ENCODE measurements at places on chromosomes 16 and 17. TPM values are rescaled to one million over a fixed set of nuclear protein-coding genes. Genes with fewer than 3 reads are reported as not detected.

GRCh38 chr17:39722965-39723848, 7.1 kb downstream of the MIEN1 start:
- DNase-seq = no peak

Gene CTRB1
- polyA plus RNA-seq = not detected

- no peak for DNase-seq
Measured at GRCh38 chr16:51538707-51539498, 387.8 kb upstream of the SALL1 start.

Gene BMERB1
- 45.6 TPM for polyA plus RNA-seq

- no peak for DNase-seq
Measured at GRCh38 chr17:48637323-48638260, 11.4 kb upstream of the HOXB9 start.

- DNase-seq = no peak
Measured at GRCh38 chr17:17232303-17232621, 4.7 kb downstream of the FLCN start.

GRCh38 chr16:72042157-72042660, 12.1 kb upstream of the HP start:
- DNase-seq = peak; percentile 10

Gene NLRP1
- 42.5 TPM for polyA plus RNA-seq

DNA sequence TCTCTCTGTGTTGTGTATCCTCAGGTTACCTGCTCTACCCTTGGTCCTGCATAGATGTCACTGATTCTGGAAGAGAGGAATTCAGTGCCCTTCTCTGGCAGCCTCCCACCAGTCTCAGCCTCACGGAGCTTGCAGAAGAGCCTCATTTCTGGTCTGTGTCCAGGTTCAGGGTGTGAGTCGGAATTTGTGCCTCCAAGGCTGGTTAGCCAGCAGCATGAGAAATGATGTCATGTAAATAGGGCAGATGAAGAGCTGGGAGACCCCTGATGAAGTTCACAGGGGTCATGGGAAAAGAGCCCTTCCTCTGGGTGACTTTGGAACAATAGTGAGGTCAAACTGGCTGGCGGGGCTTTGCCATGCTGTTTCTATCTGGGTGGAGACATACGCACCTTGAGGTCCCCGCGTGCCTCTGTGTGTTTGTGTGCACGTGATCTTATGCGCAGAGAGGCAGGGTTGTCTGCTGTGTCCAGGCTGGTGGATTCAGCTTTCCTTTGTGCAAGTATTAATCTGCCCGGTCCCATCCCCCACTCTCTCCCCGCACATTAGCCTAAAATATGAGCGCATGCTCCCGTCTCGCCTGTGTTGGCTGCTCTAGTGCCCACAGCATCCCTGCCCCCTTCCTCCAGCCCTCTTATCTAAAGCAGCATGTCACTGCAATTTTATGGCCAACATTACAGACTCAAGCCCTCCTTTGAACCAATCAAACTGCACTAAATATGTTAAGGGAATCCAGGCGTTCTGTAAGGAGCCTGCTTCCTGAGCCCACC, 256.3 kb upstream of the ZFHX3 start:
- no peak for DNase-seq

Gene KRTAP1-1
- polyA plus RNA-seq = not detected

- no peak for DNase-seq
Measured at GRCh38 chr17:17080181-17080631, 37.9 kb downstream of the MPRIP start.

Gene BTBD17
- 0.11 TPM for polyA plus RNA-seq

Gene NACA2
- 3.4 TPM for polyA plus RNA-seq

DNA sequence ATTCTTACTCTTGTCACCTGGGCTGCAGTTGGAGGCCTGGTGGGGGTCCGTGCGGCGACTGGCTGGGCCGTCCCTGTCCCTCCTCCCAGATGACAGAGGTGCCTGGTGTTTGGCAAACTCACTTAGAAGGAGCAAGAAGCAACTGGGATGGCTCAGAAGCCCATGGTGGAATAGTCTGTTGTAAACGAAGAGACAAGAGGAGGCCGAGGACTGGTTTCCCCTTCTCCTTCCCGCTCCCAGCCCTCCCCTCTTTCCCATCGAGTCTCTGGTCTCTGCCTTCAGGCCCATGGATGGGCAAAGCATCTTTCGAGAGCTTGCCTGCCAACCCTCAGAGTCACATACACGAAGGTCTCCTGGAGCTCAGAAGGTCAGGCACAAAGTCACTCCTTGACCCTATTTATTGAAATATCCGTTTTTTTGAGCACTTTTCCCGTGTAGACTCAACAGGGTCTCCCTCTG, 364.4 kb downstream of the SEC14L1 start:
- no peak for DNase-seq

GRCh38 chr17:36931697-36932382, 5.4 kb upstream of the LHX1 start:
- DNase-seq = no peak

Gene GNG13
- not detected for polyA plus RNA-seq

DNA sequence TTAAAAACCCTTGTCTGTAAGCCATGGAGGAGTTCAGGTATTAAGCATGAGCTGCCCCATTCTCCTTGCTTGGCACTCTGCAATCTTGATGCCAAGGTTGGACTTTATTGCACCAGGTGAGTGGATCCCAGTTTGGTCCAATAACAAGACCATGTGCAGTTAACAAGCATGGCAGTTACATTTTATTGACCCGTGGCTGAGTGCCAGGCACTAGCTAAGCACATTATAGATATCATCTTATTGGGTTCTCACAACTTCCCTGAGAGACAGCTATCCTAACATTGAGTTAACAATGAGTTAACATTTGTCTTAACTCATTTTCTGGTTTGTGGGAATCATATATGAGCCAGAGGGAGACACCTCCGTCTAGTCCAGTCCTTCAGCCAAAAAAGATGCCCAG, 21.8 kb downstream of the LYRM9 start:
- no peak for DNase-seq

Gene KRT28
- not detected for polyA plus RNA-seq

Gene AATK
- 3.9 TPM for polyA plus RNA-seq

Gene HNF1B
- 110 TPM for polyA plus RNA-seq

DNA sequence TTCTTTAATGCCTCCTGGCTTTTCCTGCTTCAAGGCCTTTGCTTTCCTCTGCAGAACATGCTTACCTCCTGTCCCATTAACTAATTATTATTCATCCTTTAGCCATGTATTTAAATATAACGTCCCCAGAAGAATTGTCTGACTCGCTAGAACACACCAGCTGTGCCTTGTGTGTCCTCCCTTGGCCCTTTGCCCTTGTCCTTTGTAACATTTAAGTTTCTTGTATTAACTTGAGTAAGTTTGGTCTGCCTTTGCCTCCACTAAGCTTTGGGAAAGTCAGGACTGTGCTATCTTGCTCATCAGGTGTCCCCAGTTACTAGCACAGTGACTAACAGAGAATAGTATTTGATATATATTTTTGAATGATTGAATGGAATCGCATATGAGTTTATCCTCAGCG, 29.6 kb upstream of the ABCA9 start:
- DNase-seq = no peak

Gene KRT39
- not detected for polyA plus RNA-seq

DNA sequence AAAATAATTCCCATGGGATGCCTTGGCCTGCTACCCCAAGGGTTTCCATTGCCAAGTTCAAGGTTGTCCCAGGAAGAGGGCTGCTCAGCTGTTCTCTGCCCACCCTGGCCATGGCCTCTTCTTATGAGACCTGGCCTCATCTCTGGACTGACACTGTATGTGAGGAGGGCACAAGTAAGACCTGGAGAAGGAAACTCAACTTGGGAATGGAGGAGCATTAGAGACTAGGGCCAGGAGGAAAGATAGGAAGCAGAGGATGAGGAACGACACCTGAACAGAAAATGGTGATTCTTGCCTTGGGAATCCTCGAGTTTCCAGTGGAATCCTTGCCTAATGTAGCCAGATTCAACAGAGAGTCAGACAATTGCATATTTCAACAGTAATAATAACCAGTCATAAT, 24.6 kb upstream of the GOSR2 start:
- no peak for DNase-seq

- no peak for DNase-seq
Measured at GRCh38 chr17:2610195-2611175, 17.0 kb downstream of the PAFAH1B1 start.

Gene HLF
- 5.6 TPM for polyA plus RNA-seq

- no peak for DNase-seq
Measured at GRCh38 chr17:9183306-9183705, 162.0 kb downstream of the NTN1 start.

Gene SLC6A4
- polyA plus RNA-seq = 0.88 TPM

- no peak for DNase-seq
Measured at GRCh38 chr16:53085369-53085843, 30.6 kb downstream of the CHD9 start.

Gene MXRA7
- polyA plus RNA-seq = 114 TPM

Gene CA4
- 40.7 TPM for polyA plus RNA-seq

Gene EPX
- polyA plus RNA-seq = 0.80 TPM

DNA sequence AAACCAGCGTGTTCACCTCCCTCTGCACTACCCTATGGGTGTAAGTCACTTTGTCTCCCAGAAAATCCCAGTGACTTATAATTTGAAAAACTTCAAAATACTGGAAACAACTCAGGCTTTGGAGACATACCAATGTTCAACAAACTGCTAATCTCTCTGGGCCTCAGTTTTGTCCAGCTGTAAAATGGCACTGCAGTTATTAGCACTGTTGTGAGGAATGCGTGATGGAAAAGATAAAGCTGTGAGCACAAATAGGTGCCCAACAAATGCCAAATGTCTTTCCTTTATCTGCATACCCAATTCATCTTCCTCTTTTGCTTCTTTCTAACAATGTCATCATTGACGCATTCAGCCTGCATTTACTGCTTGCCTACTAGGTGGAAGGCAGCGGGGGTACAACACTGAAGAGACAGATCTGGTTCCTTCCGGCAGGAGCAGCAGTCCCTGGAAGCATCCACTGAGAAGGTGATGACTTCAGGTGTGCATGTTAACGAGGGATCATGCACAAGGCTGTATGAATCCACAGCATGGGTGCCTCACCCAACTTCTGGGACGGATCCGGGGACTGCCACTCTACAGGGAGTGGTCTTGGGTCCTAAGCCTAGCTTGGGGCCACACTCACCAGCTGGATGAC, 63.4 kb downstream of the CYTH1 start:
- DNase-seq = no peak

DNA sequence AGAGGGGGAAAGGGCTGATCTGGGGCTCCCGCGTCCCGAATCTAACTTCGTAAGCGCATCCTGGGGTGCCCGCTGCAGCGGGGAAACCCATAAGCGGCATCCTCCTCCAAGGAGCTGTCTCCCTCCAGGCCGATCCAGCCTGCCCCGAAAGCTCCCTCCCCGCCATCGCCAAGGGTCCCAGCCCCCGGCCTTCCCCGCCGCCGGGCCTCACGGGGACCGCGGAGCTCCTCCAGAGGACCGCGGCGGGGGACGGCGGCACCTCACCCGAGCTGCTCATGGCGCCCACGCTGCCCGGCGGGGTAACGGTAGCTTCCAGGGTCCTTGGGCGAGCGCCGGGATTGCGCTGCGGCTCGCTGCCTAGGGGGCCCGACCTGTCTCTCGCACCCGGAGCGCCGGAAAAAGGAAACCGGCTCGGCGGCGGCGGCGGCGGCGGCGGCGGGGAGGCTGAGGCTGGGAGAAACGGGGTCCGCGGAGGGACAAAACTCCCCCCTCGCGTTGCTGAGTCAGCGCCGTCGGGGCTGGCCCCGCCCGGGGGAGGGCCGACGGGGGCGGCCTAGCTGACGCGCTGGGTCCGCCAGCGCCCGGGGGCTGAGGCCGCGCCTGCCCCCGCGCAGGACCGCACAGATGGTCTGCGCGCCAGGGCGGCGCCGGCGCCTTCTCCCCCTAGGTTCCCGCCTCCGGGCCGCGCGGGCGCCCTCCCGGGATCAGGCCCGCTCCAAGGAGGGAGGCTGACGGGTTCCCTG, at the start of gene BLMH:
BLMH (minus strand) TSS at position 402 of the 743 bp plus-strand sequence; CDS start at position 277, 125 bp downstream.
- DNase-seq = peak; percentile 48

Gene ZP2
- not detected for polyA plus RNA-seq

DNA sequence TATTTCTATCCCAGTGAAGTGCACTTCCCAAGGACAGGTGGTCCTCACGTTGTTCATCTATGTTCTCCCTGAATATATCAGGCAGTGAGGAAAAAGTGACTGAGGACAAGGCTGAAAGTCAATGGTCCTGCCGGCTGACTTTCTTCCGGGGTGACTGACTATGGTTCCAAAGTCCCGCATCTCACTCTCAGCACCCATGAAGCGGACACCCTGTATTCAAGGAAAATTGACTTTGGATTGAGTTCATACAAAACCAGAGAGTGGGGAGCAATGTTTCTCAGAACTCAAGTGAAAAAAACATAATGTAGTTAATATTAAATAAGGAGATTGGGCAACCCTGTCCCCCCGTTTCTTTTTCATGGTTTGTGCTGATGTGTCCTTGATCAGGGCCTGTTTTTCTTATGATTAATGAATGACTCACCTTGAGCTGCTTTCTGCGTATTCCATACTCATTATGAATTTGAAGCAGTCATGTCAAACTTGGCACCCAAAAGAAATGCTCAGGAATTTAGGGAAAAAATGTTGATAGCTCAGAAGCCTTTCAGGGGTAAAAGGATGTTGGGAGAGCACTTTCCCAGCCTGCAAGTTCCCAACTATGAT, 184.0 kb downstream of the CYLD start:
- DNase-seq = no peak
